Stimulated activated CD4-positive, alpha-beta T cell treated with anti-CD3 and anti-CD28 coated beads, Interleukin-15, amount 100 ng/mL, for 1 hour (primary cell): ENCODE measurements at places on chromosomes 16 and 17.

DNA sequence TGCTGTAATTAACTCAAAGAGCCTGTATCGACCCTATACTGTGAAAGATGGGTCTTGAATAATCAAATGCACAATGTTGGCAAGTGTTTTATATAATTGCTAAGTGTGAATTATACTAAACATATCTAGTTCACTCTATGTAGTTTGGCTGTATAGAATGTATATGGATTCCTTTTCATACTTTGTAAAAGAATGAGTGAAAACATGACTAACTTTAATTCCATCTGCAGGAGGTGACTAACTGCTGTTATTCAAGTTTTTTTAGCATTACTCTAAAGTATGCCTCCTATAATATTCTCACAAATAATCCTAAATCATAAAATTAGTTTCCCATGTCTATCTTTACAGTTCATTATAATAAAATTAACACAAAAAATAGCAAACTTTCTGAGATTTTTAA lies 394.0 kb upstream of the MON1B start:
- DNase-seq, result no peak

GRCh38 chr17:11889266-11889665 lies 108.0 kb downstream of the ZNF18 start:
- DNase-seq, result no peak

DNA sequence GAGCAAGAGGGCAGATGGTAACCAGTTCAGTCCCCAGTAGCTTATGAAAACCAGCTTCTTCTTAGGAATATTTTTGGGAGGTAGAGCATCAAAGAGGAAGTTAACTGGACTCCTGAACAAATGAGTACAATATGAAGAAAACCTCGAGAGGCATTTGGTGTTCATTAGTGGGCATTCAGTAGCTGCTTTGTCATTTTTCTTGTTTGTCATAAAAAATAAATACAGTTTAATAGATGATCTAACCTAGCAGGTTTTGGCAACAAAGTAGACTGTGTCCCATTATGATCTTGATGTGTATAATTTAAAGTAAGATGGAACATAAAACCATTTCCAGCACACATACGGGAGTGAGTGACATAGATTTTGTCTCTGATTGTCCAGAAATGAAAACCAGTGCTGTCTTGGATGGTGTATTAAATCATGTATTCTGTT lies 173.1 kb downstream of the HS3ST3A1 start:
- no peak for DNase-seq

DNA sequence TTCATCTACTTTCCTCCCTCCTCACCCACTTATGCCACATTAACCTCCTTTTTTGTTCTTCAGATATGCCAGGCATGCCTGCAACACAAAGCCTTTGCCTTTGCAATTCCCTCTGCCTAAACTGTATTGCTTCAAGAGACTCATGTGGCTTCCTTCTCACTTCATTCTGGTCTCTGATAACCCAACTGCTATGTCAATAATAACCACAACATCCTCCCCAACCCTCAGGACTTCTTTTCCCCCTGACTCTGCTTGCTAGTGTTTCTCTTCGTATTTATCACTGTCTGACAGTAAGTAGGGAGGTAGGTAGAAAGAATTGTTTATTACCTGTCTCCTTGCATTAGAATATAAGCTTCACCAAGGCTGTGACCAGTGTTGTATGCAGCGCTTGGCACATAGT lies 22.4 kb downstream of the RBL2 start:
- DNase-seq, result no peak

- DNase-seq, result no peak
Measured at GRCh38 chr17:9009737-9010136, 11.6 kb upstream of the NTN1 start.

- DNase-seq, result no peak
Measured at GRCh38 chr17:37239690-37240334, 136.0 kb upstream of the C17orf78 start.

- DNase-seq, result no peak
Measured at GRCh38 chr16:11088074-11088730, 143.8 kb downstream of the CLEC16A start.

DNA sequence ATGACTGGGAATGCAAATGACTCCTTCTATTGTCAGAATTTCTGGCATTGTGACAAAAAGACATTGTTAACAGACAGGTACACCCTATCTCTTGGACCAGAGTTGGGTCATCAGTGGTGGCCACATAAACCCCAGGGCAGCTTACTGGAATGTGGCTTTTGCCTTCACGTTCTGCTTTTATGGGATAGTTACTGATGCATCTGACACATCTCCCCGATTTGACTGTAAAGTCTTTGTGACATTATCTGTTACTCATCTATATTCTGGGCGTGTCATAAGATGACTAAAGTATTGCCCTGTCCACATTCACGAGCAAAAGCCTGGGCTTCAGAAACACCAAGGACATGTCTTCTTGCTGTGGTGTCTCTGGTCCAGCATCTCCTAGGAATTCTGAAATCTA lies 18.7 kb upstream of the AQP8 start:
- DNase-seq, result no peak

DNA sequence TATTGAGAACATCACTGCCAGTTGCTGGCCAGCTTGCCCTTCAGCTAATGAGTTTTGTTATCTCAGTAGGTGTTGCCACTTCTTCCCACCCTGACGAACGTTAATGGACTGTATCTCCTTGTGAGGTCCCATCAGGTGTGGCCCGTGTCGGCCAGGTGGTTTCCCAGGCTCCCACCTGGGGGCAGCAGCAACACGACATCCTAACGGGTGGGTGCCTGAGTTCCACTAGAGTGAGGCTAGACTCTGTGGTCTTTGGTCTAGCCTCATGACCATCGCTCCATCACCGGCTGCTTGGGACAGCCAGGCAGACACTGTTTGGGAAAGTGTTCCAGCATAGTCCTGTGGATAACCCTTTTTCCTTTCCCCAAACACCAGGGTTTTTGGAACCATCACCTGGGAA lies 45.6 kb upstream of the LCMT1 start:
- DNase-seq, result no peak

GRCh38 chr17:17445296-17445924 lies 31.4 kb upstream of the MED9 start:
- no peak for DNase-seq

- no peak for DNase-seq
Measured at GRCh38 chr16:21060027-21060510, 90.6 kb downstream of the DNAH3 start.

DNA sequence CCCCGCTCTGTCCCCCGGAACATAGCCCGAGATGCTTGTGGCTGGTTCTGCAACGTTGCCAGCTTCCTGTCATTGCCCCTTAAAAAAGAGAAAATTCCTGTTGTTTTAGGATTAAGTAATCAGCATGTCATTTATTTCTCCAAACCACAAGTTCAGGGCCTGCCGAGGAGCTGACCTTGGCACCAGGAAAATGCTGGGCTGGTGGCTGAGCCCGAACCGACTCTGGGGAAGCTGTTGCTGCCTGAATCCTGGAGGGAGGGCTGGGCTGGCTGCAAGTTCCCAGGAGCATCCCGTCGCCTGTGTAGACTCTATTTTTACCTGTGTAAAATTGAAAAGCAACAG lies 130.9 kb upstream of the FOXF1 start:
- no peak for DNase-seq

- no peak for DNase-seq
Measured at GRCh38 chr17:66493283-66494019, 191.0 kb downstream of the PRKCA start.

DNA sequence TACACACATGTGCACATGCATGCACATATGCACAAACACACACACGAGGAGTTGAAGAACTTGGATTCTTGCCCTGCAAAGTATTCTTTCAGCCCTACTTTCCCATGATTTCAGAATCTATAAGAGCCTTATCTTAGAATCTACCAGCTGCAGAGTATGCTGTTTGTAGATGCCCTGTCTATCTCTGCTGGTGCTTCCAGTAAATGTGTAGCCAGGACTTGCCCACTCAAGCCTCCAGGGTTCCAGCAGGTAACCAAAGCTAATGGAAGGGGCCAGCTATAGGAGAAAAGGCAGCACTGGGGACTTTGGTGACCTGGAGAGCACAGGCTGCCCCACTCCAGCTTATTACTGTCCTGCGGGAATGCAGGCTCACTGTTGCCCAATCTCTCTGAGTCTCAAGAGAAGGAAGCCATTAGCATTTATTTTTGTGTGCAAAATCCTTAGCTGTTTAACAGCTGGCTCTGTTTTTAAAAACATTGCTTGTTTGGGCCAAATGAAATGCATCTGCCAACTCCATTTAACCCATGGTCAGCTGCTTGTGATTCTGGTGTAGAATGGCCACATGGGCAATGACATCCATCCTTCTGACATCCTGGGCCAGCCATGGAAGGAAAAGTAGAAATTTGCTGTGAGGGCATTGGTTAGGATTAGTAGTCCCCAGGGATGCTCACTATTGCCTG lies 28.6 kb upstream of the XYLT1 start:
- DNase-seq, result no peak

GRCh38 chr16:735982-736453 lies 4.8 kb downstream of the CIAO3 start:
- no peak for DNase-seq

GRCh38 chr16:67404740-67405226 lies 11.5 kb upstream of the TPPP3 start:
- DNase-seq, result no peak
